ENCODE measurements at places on chromosomes 12 and 14.

DNA sequence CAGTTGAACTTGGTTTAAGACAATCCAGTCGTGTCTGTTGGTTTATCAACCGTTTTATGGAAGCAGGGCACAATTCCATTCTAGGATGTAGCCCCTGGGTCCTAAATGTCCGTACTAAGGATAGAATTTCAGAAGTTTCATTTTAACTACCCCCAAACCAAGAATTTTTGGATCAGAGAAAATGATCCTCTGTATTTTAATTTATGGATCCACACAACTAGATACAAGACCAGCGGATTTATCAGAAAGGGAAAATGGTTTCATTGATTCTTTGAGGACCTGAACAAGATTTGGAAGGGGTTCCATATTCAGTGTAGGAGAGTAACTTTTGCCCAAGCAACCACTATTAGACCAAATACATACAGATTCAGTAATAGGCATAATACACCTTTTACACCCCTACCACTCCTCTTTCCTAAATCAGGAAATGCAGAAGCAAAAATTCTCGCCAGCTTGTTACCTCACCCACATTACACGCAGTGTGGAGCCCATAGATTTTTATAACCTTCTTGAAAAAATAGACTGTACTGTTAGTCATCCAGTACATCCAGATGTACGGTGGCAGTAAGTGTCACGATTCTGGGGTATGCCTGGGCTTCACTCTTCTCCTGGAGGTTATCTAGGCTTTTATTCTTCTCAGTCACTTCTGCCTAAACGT is 1.4 kb upstream of the FBXL14 start:
- no peak for DNase-seq

DNA sequence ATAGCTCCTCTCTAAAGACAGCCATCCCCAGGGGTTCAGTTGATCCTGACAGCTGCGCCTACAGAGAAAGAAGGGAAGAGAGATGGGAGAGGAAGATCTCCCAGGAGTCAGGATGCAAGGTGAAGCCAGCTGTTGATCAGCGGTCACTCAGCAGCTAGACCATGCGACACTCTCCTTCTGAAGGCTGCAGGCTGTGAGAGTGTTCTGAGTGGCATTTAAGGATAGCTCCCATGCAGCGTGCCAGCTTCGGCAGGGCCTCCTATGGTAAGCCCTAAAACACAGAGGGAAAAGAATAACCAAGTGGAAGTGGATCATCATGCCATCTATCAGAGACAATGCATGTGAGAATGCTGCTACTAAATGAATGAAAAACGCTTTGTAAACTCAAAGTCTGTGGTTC is 197.9 kb upstream of the NUDT4 start:
- DNase-seq = no peak

GRCh38 chr12:42732908-42733411 is 143.4 kb upstream of the PRICKLE1 start:
- no peak for DNase-seq

DNA sequence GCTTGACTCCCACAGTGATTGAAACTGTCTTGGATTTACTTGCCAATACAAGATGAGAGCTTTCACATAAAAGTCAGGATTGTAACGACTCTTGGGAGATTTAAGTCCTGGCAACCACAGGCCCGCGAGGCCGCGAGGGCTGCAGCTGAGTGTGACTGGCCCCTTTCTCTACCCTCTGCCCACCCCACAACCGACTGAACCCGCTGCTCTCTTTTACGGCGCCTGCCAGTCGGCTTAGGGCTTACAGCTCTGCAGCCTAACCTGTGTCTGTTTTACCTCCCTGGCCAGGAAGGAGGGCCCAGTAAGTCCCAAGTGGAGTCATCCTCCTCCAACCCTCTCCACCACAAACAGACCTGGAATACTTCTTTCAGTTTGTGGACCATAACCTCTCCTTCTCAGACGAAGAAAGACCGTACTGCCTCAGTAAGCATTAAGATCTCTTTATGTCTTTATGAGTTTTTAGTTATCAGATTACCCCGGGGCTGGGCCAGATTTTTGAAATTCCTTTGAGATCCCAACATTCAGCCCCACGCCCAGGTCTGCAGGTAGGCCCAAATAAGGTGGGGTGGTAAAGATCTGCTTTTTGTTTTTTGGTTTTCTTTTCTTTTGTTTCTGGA is 12.6 kb upstream of the TIGAR start:
- no peak for DNase-seq

DNA sequence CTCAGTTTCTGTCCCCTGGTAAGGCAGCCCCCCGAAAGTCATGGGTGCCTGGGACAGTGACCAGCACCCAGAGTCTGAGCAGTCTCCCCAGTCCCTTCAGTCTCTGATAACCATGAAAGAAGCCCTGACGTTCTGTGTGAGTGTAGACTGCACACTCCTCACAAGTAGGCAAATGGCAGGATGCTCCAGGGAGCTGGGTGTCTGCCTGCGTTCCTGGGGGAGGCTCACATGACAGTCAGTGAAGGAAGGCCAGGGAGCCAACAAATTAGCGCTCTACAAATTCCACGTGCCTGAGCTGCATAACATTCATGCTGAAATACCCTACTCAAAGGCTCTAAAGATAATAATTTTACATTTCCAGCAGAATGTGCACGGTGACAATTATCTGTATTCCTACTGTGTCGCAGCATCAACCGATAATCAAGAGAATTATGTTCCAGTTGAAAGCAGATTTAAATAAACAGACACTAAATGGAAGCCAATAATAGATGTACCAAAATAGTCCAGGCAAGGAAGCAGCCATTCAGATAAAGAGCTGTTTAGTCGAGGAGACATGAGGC is 56.3 kb downstream of the ASCL1 start:
- DNase-seq = no peak

DNA sequence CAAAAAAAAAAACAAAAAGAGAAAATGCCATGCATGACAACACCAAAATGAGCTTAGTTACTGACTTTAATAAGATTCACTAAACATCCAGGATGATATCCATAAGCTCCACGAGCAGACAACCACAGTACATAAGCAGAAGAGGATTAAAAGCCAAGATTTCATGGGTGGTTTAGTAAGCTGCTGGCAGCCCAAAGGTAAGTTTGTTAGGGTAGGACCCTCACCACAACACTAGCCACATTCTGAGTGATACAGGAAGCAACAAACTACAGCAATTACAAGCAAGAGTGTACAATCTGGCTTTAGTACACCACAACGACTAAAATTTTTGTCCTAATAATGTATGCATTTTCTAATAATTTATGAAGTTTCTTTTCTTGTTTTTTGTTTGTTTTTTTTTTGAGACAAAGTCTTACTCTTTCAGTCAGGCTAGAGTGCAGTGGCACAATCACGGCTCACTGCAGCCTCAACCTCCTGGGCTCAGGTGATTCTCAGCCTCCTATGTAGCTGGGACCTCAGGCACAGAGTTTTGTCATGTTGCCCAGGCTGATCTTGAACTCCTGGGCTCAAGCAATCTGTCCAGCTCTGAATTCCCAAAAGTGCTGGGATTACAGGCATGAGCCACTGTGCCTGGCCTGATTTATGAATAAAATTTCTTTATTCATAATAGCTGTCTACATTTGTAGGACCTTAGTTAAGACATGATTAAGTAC is 221.4 kb downstream of the MED13L start:
- DNase-seq = no peak

GRCh38 chr14:28141662-28142061 is 624.9 kb upstream of the FOXG1 start:
- DNase-seq = no peak

GRCh38 chr12:68137335-68137830 is 22.2 kb downstream of the IFNG start:
- no peak for DNase-seq

DNA sequence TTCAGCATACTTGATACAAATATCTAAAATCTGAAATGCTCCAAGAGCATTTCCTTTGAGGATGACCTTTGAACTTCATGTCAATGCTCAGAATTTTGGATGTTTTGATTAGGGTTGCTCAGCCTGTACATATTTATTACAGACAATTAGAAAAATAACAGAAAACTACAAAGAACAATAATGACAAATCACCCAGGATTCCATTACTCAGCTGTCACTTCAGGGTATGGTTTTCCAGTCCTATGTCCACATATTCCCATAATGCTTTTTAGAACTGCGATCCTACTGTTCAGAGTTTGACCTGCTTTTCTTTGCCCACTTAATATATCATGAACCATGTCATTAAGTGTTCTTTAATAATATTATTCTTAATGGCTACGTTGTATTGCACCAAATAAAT is 11.4 kb downstream of the DLGAP5 start:
- DNase-seq = no peak

DNA sequence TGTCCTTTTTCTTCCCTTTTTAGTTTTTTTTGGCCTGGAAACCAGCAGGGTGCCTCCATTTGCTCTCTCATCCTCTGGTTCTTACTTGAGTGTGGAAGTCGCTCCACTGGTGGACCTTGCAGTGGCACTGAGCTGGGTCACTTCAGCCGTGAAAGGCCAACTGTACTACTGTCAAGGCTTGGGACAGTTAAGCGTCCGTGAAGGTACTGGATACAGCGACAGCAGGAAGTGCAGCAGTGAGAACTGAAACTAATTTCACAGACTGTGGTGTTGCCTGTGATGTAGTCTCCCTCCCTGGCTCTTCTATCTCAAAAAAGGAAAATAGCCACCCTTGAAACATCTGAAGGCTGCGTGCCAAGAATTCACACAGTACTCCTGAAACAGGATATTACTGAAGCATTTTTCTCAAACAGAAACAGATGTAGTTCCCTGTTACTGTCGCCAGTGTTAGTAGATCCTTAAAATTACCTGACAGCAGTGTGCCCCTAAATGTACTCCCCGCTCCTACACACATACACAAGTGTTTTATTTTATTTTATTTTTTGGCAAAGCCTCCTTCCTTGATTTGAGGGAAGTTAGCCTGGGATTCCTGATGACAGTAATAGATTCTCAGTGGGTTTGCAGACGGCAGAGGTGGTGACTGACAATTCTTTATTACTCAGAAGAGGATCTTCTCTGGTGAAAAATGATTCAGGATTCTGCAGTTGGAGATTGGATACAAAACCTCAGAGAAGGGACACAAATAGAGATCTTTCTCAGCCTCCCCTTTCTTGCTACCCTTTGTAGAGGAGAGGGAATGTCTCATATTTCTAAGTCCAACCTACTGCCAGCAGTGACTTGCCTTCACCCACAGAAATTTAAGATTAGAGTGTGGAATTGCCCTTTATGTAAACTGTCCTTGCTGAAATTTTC is 4.4 kb downstream of the SUSD6 start:
- DNase-seq = no peak

- DNase-seq = no peak
Observed at GRCh38 chr12:14959126-14959440, 2.3 kb downstream of the ARHGDIB start.

GRCh38 chr12:32252199-32253073 is 145.8 kb downstream of the BICD1 start:
- DNase-seq = no peak

GRCh38 chr12:128236525-128236924 is 30.4 kb upstream of the TMEM132C start:
- no peak for DNase-seq

DNA sequence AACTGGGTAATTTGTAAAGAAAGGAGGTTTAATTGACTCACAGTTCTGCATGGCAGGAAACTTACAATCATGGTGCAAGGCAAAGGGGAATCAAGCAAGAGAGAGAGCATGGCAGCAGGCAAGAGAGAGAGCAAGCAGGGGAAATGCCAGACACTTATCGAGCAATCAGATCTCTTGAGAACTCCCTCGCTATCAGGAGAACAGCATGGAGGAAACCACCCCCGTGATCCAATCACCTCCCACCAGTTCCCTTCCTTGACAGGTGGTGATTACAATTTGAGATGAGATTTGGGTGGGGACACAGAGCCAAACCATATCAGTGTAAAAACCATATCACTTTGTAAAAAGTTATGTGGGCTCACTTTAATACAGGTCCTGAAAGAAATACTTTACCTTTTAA is 56.4 kb upstream of the NEDD1 start:
- no peak for DNase-seq

- DNase-seq = no peak
Observed at GRCh38 chr12:34402228-34402898, 380.1 kb downstream of the ALG10 start.

GRCh38 chr12:68115281-68115680 is 44.3 kb downstream of the IFNG start:
- DNase-seq = no peak

DNA sequence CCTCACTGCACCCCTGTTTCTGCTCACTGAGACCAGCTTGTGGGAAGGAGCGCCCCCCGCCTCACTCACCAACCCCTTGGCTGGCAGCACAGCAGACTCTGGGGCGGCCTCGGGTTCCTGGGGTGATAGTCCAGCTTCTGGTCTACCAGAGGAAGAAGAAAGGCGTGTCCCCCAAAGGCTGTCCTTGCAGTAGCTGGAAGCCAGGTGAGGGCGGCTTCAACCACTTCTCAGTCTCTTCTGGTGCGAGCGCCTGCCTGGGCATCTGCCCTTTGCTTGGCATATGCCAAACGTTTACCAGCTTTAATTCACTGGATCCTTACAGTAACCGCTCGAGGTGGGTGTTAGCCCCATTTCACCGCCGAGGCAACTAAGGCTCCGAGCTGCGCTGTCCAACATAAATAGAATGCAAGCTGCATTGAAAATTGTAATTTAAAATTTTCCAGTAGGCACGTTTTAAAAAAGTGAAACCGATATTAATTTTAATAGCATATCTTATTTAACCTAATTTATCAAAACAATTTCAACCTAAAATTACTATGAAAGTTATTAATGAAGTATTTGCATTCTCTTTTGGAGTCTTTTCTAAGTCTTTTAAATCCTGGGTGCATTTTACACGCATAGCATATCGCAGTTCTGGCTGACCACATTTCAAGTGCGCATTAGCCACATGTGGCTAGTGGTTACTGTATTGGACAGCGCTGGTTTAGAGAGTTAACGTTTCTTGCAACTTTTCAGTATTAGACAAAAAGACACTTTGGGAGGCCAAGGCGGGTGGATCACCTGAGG is 872 bp downstream of the FAM177A1 start:
- DNase-seq = no peak

- no peak for DNase-seq
Observed at GRCh38 chr14:74015963-74016362, 3.1 kb downstream of the ENTPD5 start.

DNA sequence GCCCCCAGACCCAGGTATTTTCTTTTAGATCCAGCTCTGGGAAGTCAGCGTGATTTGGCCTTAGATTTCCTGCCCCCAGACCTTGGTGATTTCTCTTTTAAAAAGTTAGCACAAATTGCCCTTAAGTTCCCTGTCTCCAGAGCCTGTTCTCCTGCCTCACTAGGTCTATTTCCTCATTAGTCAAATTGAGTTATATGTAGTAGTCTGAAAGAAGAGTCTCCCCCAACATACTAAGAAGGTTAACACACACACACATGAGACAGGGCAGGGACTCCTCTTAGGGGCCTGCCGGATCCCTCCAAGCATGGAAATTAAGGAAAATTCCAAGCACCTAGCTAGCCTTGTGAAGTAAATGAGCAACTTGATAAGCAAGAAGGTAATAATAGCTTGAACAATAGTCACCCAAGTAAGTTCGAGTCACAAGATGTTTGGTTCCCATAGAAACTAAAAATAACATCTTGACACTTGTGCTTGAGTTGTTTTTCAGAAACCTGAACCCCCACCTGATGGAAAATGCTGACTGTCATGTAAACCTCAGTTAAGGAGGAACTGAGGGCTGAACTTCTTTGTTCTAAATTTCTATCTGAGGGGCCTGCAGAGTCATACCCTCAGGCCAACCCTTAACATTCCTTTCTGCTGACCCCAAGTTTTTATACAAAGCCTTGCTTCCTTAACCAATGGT is 51.6 kb downstream of the CAND1 start:
- no peak for DNase-seq

Measured in stimulated activated CD8-positive, alpha-beta memory T cell treated with anti-CD3 and anti-CD28 coated beads, Interleukin-7, amount 100 ng/mL, for 1 hour (primary cell).